Natural killer cell treated with Interleukin-12 subunit alpha and Interleukin-12 subunit beta and Interleukin-15 and Interleukin-18, amount 100 ng/mL, for 72 hours (primary cell): ENCODE measurements at places on chromosomes 2 and 18. TPM values are rescaled to one million over a fixed set of nuclear protein-coding genes. Genes with fewer than 3 reads are reported as not detected.

DNA sequence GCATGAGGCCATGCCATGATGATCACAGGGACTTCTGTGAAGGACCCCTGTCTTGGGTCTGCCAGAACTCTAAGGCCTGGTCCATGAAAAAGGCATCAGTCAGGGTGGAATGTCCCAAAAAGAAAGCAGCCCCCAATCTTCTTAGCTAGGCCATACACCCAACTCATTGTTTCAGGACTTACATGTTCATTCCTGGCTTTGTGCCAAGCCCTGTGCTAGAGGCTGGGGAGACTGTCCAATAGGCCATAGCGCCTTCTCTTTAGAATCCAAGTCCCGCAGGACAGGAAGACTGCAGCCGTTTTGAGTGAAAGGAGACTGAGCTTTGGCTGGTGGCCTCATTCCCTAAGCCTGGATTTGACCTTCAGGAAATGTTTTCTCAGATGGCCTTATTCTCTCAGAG is 247.3 kb downstream of the PRKCE start:
- DNase-seq, result no peak

Gene CPLX4
- not detected for total RNA-seq

Gene DSG4
- total RNA-seq, result not detected

Gene GRP
- total RNA-seq, result not detected

Gene RNASEH1
- total RNA-seq, result 24.7 TPM
